ENCODE measurements at places on chromosomes 16 and 17. TPM values are rescaled to one million over a fixed set of nuclear protein-coding genes. Genes with fewer than 3 reads are reported as not detected.

- DNase-seq: no peak
Measured at GRCh38 chr16:89026121-89026612, 49.2 kb upstream of the CBFA2T3 start.

- DNase-seq: no peak
Measured at GRCh38 chr16:83244057-83244456, 563.7 kb upstream of the HSBP1 start.

DNA sequence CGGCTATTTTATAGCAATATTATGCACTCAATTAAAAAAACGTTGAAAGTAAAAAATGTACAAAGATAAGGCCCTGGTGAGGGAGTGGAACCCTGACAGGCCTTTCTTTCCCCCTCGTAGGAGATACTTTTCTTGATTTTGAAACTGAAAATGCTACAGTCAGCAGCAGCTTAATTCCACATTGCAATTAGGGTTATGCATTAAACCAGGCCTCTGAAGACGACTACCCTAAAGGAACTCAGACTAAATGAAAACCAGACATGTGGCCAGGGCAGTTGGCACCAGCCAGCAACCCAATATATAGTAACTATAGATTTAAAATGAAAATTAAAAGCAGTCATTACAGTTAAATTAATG, 463.2 kb upstream of the MAF start:
- no peak for DNase-seq

- DNase-seq: no peak
Measured at GRCh38 chr16:85514295-85514597, 98.9 kb upstream of the GSE1 start.

GRCh38 chr17:18039535-18040260, 490 bp downstream of the GID4 start:
- DNase-seq: peak; percentile 67

DNA sequence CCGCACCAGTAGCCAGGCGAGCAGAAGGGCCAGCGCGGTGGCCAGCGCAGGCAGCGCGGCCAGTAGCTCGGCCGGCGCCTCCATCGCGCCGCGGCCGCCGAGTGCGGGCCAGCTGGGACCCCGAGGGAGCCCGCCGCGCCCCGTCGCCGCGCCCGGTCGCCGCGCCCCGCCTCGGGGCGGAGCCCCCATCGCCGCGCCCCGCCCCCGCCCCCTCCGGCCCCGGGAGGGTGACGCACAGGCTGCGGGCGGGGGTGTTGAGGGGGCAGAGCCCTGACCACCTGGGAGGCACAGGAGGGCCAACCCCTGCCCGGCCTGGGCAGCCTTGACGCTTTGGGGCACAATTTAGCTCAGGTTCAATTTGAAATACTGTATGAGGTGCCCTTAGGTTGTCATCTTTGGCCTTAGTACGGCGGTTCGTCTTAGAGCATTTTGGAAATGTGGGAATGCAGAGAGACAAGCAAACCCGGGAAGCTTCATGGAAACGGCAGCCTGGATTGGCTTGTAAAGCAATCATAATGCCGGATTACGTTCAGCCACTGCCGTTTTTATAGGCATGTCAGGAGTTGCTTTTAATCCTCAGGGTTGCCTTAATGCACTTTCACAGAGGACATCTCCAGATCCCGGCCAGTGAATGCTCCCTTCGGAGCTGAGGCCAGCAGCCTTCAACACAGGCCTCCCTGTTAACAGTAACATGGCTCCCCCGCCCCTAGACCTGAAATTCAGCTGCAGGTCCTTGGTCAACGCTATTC, at the start of gene MXRA7:
MXRA7 (minus strand) TSS at position 103 of the 749 bp plus-strand sequence; CDS start at position 84, 19 bp downstream.
- DNase-seq: peak; percentile 78

- no peak for DNase-seq
Measured at GRCh38 chr17:70829876-70830275, 660.5 kb downstream of the KCNJ2 start.

DNA sequence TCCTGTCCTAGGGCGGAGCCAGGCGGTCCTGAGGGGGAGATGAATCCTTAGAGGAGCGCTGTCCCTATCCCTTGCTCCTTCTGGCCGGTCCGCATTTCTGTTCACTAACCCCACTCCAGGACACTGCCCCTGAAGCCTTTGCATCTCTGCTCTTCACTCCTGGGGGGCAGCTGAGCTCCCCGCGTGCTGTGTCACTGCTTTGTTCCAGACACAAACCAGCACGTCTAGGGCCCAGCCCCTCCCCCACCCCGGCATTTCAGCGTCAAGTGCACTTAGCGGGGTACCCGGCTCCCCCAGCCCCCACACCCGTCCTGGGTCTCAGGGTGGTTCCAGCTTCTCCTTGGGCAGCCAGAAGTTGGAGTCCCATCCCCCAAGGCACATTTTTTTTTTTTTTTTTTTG, 8.9 kb downstream of the CORO6 start:
- DNase-seq: peak; percentile 20

DNA sequence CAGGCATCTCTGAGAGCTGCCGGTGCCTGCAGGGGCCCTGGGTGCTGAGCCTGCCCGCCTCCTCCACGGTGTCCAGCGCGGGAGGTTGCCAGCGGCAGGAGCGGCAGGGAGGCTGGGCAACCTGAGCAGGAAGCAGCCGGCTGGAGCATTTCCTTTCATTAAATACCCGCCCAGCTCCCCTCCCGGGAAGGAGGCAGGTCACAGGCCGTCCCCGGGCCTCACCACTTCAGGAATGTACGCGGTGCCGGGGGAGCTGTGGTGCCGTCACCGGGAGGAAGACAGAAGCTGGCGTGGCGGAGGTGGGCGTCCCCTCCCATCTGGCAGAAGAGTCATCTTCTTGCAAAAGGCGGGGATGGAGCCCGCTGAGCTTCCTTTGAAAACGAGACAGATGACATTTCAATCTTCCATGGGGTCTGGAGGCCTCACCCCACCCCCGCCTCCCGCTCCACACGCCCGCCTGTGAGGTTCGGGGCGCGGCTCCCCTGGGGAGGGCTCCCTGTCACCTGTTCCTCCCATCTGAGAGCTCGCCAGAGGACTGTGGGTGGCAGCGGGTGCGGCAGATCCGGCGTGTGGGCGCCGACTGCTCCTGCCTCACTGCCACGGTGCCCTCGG, 16.0 kb downstream of the SOX8 start:
- DNase-seq: peak; percentile 32

The CCL8 gene
- total RNA-seq: 1.6 TPM

The TEKT1 gene
- total RNA-seq: not detected

DNA sequence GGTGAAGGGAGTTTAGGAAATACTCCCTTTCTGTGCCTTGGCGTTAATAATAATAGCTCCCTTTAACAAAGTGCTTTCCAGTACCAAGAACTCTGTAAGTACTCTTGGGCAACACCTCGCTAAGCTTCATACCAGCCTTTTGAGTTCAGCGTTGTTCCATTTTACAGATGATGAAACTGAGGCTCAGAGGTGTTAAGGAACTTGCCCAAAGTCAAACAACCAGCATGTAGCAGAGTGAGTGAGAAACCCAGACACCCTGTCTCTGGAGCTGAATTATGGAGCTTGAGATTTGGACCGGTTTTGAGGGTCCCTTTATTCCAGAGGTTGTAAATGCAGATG, 607 bp downstream of the KATNIP start:
- no peak for DNase-seq

- no peak for DNase-seq
Measured at GRCh38 chr16:73036074-73036826, 11.7 kb downstream of the ZFHX3 start.

DNA sequence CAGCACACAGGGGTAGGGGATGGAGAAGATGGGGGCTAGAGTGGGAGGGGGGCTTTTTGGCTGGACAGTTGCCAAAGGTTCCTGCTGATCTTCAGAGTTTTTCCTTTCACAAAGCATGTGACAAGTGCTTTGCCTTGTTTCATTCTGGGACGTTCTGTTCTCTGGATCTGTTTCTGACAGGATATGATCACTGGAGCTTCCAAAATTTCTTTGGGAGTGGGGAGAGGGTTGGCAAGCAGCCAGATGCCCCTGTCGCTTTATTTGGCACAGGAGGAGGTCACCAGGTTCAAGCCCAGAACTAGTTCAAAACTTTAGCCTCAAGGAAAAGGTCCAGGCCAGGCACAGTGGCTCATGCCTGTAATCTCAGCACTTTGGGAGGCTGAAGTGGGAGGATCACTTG, 68.5 kb upstream of the TBX2 start:
- no peak for DNase-seq

DNA sequence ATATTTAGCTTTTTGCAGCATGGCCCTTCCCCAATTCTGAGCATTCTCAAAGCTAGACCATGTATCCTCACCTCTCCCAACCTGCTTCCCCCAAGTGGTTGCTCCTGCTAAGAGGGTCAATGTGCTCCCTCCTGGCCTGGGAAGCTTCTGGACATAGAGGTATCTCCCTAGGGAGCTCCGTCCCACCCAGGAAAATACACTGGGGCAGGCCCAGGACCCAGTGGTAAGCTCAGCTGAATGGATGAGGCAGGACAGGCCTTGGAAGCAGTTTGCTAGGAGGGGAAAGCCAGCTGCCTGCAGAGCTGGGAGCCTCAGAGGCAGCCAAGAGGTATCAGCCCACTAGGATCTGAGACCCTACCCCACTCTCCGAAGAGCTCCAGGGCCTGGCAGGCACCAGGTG, 1721.6 kb downstream of the TP53TG3F start:
- DNase-seq: no peak

DNA sequence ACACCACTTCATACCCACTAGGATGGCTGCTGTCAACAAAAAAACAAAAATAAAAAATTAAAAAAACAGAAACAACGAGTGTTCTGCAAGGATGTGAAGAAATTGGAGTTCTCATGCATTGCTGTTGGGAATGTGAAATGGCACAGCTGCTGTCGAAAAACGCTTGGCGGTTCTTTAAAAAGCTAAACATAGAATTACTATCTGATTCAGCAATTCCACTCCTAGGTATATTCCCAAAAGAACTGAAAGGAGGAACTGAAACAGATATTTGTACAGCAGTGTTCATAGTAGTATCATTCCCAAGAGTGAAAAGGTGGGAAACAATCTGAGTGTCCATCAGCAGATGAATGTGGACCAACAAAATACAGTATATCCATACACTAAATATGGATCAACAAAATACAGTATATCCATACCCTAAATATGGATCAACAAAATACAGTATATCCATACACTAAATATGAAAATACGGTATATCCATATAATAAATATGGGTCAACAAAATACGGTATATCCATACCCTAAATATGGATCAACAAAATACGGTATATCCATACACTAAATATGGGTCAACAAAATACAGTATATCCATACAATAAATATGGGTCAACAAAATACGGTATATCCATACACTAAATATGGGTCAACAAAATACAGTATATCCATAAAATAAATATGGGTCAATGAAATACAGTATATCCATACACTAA, 8.7 kb downstream of the METTL16 start:
- no peak for DNase-seq

DNA sequence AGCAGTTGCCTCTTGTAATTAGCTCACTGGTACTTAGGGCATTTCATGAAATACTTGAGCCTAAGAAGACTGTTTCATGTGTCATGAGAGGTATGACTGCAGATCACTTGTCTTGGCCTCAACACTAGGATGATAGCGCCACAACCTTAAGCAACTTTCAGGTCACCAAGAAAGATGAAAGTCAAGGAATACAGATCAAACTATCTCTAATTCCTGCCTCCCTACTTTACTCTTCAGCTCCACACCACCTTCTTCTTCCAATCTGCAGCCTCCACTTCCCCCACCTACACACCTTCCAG, 28.0 kb downstream of the GNA13 start:
- no peak for DNase-seq

DNA sequence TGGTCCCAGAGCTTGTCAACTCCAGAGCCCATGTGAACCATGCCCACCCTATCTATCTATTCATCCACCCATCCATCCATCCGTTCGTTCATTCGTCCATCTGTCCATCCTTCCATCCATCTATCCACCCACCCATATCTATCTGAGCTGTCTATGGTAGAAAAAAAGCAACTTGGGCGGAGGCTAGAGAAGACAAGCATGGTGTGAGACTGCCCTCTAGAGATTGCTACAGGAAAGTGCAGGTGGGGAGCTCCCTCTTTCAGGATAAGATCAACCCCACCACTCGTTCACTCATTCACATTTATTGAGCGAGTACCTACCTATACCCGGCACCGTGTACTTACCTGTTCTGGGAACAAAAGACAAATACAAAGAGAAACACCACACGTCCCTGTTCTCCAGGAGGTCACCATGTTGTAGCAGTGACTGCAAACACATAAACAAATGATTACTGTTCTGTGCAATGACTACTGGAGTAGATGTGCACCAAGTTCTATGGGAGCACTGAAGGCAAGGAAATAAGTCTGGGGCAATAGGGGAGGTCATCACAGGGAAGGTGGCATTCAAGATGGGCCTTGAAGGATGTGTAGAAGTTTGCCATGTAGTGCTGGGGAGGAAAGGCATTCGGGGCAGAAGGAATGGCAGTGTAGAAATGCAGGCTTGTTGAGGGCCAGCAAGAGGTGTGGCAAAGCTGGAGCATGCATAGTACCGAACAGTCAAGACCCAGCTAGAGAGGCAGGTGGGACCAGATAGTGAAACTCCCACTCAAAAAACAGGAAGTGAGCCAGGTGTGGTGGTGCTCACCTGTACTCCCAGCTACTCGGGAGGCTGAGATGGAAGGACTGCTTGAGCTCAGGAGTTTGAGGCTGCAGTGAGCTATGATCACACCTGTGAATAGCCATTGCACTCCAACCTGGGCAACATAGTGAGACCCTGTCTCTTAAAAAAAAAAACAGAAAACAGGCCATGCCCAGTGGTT, 13.4 kb upstream of the ATP5MC1 start:
- DNase-seq: no peak

DNA sequence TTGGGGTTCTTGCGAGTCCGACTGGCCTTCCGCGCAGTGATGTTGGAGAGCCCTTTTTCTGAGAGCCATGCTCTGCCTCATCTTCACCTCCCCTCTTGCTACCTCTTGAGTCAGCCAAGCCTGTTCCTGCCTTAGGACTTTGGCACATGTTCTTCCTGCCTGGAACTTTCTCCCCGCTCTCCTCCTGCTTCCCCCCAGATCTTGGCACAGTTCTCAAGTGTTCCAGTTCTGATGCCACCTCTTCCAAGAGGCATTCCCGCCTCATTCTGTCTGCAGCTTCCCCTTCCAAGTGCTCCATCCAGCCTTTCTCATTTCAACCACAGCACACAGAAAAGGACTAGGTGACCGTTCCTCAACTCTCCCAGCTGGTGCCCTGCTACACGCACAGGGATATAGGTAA, 7.7 kb downstream of the AKAP1 start:
- no peak for DNase-seq

DNA sequence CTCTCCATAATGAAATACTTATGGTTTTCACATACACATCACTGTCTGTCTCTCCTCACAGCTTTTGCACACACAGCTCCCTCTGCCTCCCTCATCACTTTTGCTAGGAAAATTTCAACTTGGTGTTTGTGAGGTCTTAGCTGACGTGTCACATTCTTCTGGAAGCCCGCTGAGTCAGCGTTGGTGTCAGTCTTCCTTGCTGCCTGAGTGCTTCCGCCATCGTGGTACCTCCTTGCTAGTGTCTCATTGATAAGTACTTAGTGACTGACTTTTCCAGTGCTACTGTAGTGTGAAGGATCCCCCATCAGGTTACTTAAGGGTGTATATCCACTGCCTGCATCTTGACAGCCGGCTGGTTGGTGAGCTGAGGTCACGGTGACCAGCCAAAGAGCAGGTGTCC, 33.5 kb downstream of the CA10 start:
- no peak for DNase-seq

- DNase-seq: no peak
Measured at GRCh38 chr17:65855245-65855644, 293.8 kb upstream of the AXIN2 start.
